T follicular helper cell (primary cell): ENCODE measurements at places on chromosomes 1 and 21.

DNA sequence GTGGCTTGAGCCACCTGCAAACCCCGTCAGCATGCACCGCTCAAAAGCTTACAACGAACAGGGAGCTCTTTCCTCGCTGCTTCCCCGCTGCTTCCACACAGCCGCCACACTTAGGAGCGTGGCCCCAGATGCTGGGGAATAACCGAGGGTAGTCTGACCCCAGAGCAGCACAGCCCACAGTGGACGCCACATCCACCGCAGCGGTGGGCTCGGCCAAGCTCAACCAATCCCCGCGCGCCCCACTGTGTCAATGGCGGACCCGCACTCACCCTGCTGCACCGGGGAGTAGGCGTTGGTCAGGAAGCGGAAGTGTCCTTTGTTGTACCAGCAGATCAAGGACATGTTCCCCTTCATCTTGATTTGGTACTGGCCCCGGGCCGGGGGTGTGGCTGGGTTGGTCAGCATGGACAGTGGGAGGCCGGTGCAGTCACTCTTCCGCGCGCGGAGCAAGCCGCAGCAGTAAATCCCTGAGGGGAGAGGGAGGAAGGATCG lies 93.5 kb downstream of the PGBD5 start:
- DNase-seq, result no peak

GRCh38 chr1:222979561-222979960 lies 163.5 kb downstream of the TLR5 start:
- DNase-seq, result no peak

DNA sequence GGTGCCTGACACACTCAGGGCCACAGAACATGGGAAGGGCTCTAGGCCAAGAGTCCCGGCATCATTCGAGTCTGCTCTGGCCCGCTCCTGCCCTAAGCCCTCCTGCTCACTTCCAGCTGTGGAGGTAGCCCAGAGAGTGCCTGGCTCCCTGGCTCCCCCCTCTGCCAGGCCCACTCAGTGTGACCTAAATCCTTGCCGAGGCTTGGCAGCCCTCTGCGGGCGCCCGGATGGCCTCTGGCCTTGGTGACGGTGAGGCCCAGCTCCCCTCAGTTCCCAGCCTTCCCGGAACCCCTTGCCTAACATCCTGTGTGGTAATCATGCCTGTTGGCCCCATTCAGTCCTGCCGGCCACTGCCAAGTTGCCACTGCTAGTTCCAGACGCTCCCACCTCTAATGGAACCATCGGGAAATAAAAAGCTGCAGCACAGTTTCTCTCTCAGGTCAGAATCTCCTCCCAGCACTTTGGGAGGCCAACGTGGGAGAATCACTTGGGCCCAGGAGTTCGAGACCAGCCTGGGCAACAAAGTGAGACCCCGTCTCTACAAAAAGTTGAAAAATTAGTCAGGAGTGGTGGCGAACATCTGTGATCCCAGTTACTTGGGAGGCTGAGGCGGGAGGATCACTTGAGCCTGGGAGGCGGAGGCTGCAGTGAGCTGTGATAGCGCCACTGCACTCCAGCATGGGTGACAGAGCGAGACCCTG lies 1.2 kb upstream of the H6PD start:
- no peak for DNase-seq

GRCh38 chr21:42307106-42307505 lies 8.1 kb downstream of the TFF3 start:
- DNase-seq, result no peak

DNA sequence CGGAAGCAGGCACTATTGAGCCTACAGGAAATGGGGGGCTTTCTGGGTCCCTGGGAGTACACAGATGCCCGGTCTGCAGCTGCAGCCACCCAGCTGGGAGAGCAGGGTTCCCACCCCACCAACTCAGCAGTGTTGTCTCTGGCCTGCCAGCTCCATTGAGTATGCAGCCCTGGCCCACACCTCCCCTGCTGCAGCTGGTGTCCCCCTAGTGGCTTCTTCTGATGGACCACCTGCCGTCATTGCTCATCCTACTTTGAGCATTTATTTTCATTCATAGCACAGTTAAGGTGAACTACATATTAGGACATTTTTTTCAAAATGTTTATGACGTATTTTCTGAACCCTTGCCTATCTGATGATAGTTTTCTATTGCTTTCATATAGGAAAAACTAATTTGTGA lies 189.8 kb upstream of the LYPLAL1 start:
- no peak for DNase-seq

GRCh38 chr1:223720971-223721591 lies 8.7 kb downstream of the CAPN2 start:
- DNase-seq, result no peak
